Fibroblast of skin of right biceps (primary cell): ENCODE measurements at places on chromosomes 2 and 18.

- no peak for DNase-seq
Observed at GRCh38 chr2:29061616-29062015, 12.7 kb downstream of the PCARE start.

GRCh38 chr2:17620841-17621240 is 80.3 kb downstream of the VSNL1 start:
- DNase-seq: peak; percentile 56

DNA sequence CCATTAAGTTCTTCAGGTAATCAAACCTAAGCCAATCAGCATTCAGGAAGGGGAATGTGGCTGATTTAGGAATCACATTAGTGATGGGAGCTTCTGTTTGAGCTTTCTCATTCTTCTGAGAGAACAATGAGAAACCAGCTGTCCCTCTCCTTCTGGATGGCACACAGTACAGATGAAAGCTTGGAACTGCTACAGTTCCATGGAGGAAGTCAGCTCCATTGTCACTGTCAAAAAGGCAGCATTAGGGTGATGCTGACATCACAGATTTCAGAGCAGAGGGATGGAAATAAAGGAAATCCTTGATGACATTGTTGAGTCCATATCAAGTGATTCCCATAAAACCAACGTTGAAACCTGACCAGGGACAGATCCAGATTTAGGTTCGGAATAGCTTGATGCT is 36.1 kb upstream of the ACYP2 start:
- no peak for DNase-seq

DNA sequence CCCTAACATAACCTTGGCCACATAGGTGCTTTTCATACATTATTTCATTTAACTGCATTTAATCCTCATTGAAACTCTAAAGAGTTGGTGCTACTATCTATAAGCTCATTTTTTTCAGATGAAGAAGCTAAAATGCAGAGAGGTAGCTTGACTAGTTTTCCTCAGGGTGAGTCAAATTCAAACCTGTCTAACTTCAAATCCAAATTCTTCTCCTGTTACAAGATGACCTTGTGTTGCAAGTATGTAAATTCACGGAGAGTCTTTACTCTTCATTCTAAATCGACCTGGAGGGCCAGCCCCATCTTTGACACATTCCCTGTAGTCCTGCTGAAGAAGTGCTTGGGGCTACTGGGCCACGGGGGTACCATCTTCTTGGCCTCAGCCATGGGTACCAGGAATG is 8.2 kb upstream of the SETBP1 start:
- DNase-seq: no peak

DNA sequence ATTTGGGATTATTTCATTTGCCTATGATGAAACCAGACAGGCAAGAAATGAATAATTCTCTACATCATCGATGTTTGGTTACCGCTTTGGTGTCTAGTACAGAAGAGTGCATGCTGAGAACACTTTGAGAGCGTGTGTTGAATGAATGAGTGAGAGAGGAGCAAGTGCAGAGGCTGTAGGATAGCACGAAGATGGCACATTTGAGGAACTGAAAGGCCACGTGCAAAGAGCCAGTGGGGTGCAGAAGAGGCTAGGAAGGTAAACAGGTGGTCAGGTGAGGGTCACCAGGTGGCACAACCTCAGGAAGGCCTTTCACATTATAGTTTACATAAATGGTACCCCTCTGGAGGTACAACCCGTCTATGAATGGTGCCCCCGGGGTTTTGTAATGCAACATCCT is 80.1 kb upstream of the SPHKAP start:
- no peak for DNase-seq

- no peak for DNase-seq
Observed at GRCh38 chr2:46116150-46116549, 181.1 kb upstream of the EPAS1 start.

DNA sequence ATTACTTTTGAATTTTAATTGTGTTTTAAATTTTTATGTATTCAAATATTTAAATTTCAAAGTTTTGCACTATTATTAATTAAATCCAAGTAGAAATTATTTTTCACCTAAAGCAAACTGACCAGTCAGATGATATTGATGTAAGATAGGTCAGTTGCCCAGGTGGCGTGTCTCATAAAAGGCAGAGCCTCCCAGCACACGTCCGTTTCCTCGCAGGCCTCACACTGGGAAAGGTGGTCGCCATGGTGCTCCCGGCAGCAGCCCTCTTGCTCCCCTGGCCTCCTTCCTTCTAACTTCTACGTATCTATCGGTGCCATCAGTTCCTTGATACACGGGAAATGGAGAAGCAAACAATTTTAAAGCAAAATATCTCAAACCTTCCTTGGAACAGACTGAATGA is 516.8 kb downstream of the GALR1 start:
- DNase-seq: no peak

DNA sequence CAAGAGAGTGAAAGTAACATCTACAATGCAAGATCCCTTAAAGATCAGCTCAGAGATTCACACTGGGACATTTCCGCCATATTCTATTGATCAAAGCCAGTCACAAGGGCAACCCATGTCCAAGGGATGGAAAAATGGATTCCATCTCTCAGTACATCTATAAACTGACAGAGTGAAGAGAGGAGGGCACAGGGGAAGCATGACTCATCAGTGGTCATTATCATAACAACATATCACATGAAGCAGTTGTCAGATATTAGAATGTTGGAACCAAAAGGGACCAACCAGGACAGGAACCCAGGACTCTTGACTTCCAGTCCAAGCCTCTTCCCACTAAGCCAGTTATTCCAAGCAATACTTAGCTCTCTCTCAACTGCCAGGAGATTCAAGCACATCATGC is 54.9 kb upstream of the IGFBP2 start:
- DNase-seq: no peak

GRCh38 chr18:70331456-70332097 is 42.7 kb downstream of the SOCS6 start:
- no peak for DNase-seq
